ENCODE measurements at places on chromosomes 2 and 18.
A peak's percentile ranks its signal among the peaks of the same experiment; 100 is the strongest.

DNA sequence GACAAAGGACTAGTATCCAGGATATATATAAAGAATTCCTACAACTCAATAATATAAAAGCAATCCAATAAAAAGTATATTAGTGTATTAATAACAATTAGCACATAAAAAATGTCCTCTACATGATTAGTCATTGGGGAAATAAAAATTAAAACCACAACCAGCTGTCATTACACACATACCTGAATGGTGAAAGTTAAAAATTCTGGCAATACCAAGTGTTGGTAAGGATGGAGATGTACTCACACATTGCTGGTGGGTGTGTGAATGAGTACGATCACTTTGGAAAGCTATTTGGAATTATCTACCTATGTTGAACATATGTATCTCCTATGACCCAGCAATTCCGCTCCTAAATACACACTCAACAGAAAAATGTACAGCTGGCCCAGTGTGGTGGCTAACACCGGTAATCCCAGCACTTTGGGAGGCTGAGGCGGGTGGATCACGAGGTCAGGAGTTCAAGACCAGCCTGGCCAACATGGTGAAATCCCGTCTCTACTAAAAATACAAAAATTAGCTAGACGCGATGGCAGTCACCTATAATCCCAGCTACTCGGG, 14.3 kb upstream of the NOL10 start:
- DNase-seq: no peak

- no peak for DNase-seq
Measured at GRCh38 chr2:165508927-165509326, 39.4 kb downstream of the CSRNP3 start.

DNA sequence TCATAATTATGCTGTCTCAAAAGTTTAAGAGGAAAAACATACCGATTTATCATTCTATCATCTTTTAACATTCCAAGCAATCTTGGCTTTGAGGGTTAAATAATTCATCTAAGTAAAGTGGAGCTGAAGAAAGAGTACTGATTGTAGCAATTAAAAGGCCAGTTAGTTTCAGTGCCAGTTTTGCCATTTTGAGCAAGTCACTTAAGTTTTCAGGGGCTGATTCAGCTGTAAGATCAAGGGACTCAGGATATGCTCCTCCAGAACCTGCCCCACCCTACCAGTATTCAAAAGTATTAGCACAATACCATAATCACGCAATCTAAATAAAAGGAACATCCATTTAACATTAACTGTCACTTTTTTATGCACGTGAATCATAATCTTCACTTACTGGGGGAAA, 1.9 kb downstream of the SS18 start:
- no peak for DNase-seq

GRCh38 chr2:66481100-66481549, 46.2 kb downstream of the MEIS1 start:
- DNase-seq: no peak

GRCh38 chr2:99729104-99730025, 239.5 kb upstream of the REV1 start:
- no peak for DNase-seq

- DNase-seq: no peak
Measured at GRCh38 chr18:69230204-69230603, 170.5 kb upstream of the DOK6 start.

DNA sequence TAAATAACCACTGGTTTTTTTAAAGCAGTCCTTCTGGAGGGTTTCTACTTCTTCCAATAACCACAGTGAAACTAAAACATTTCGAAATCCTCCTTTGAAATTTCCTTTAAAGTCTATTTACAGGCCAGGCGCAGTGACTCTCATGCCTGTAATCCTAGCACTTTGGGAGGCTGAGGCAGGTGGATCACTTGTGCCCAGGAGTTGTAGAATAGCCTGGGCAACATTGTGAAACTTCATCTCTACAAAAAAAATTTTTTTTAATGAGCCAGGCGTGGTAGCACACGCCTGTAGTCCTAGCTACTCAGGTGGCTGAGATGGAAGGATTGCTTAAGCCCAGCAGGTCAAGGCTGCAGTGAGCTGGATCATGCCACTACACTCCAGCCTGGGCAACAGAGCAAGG, 15.2 kb downstream of the KIDINS220 start:
- no peak for DNase-seq

DNA sequence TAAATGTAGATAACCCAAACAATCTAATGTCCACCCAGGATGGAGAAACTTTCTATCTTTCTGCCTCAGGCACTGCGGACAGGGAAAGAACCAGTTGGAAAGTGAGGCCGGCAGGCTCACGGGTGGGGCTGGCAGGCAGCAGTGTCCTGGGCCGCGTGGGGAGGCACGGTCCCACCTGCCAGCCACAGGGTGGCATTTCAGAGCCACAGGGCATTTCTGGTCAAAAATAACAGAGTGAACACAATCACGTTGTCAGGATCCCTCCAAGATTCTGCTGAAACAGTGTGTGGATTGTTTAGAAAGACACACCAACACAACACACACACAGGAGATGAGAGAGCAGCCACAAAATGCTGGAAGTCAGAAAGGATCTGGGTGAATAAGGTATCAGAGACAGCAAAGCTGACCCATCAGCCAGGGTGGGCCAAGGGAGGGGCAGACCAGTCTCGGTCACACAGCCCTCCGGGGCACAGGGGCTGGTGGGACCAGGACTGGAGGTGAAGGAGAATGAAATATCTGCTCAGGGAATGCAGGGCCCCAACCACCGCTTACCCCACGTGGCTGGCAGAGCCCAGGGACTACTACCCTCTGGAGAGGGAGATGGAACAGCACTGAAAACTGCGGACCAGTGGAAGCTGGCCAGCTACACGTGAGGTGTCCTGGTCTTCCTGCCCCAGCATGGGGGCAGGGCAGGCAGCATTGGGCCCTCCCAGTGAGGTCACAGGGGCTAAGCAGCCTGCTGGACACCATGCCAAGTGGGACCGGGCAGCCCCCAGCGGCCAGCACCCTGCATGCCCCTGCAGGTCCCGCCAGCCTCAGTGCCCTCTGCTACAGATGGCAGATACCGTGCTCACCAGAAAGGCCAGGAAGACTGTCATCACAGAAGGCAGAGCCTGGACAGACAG, 173.9 kb downstream of the HDAC4 start:
- no peak for DNase-seq

- no peak for DNase-seq
Measured at GRCh38 chr2:15593327-15593705, 1.6 kb downstream of the DDX1 start.

DNA sequence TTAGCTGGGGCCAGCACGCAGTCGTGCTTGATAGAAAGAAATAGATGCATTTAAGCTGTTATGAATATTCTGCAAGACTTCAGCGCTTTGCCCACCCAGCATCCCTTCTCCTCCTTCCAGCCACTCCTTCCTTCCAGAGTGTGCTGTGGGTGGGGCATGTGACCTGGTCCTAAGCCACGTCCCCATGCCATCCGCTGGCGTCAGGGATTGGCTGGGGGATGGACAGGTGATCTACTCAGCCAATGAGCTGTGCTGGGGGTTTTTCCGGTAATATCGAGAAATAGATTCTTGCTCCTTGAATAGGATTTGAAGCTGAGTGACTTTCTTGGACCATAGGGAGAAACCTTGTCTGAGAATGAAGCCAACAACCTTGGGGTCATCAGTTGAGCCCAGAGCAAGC, 4.8 kb upstream of the ZAP70 start:
- no peak for DNase-seq

DNA sequence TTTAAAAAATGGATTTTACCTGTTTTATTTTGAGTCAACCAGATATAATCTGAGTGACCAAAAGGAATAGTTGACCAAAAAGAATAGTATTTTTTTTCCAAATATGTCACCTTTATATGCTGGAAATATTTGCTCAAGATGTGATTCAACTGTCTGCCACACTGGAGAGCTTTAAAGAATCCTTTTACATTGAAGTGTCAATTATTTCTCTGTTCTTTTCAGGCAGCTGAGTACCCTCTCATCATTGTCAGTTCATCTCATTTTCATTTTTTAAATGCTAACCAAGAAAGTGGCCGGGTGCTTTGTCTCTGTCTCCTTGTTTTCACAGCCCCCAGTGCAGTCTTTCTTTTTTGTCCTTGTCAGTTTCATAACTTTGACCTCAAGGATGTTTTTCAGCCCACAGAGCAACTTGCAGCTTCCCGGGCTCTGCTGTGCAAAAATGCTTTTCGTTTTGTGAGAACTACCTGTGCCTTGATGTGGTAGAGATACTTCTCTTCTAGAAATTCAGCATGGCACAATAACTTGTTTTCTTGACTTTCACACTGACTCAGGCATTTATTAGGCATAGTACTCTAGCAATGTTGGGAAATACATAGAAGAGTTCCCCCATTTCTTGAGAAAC, 23.4 kb upstream of the CERS6 start:
- no peak for DNase-seq

DNA sequence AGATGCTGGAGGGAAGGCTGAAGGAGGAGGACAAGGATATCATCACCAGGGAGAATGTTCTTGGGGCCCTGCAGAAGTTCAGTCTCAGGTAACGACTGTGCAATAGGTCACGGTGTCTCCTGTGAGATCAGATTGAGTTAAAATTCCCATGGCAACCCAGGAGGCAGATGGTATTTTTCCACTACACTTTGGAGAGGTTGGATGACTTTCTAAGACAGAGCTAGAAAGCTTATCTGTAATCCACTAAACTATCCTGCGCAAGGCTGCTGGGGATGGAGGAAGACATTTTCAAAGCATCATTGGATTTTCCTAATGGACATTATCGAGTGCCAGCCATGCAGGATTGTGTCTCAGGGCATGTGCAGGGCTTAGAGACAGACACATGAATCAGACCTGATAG, 74.6 kb downstream of the ARMC9 start:
- DNase-seq: no peak

DNA sequence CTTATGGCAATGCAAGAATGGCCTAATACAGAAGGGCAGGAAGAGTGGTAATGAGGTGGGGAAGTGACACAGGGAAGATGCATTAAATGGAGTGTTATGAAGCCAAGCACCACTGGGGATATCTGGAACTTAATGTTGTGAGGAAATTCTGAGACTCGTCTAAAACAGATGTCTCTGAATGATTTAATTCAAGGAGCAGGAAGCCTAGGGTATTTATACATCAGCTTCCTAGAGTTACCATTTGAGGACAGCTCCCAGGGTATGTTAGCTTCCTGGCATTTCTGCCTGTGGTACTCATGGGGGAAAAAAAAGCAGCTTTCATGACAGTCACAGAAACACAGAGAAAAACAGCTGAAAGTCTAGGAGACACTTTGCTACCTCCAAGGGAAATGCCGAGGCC, 989.5 kb downstream of the CBLN2 start:
- no peak for DNase-seq

DNA sequence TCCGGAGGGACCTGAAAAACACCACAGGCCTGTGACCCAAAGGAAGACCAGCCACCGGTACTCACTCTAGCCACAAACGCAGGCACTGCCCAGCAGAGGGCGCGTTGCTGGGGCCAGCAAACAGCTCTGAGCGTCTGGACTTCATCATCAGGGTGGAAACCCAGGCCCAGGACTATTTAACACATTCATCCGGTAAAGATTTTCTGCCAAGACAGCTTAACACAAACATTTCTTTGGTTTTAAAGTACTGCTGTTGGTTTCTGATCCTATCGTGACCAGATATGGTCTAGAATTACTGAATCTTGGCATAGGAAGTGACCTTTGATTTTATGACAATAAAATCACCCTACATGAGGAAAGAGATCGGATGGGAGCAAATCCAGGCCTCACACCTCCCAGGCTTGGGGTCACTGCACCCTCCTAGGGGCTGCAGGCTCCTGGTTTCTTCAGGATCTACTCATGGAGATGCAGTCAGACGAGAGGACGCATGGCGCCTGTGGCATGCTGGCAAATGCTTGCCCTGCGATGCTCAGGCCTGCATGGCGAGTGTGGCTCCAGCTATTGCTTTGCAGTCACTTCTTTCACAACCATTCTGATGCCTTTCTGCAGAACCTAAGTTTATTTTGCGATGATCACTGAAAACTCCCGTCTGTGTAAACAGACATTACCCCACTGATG, 130.4 kb downstream of the COL4A4 start:
- no peak for DNase-seq

DNA sequence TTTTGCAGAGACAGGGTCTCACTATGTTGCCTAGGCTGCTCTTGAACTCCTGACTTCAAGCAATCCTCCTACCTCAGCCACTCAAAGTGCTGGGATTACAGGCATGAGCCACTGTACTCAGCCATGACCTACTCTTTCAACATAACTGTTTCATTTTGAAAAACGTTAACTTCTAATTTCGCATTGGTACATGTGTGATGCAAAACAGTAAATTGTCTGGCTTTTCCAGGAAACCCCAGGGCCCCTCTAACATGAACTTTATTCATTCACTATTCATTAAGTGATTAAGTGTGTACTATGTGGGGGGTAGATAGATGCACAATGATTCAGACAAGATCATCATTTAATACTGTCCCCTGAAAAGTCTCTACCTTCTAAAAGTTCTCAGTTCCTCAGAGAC, 364.9 kb downstream of the SS18 start:
- DNase-seq: no peak

DNA sequence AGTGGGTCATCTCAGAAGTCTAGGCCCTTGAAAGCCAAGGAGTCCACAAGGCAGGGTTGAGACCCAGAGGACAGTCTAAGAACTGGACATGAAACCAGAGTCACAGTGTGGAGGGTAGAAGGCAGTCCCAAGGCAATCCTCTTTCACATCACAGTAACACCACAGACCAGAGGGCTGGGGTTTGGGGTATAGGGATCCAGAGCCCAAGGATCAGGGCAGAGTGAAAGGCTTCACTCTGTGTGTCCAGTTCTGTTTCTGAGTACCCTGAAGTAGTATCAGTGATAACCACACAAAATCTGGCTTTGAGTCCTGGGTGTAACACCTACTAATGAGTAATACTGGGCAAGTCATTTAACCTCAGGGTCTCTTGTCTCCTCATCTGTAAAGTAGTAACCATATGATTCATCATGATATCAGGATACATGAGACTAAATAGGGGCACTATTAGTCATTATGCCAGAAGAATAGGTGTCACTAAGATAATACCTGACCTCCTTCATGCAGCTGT, 91.0 kb downstream of the ICA1L start:
- peak; percentile 79 for DNase-seq

- DNase-seq: no peak
Measured at GRCh38 chr2:25585189-25585588, 88.2 kb downstream of the DTNB start.

GRCh38 chr2:113341191-113341869, 62.6 kb upstream of the PAX8 start:
- no peak for DNase-seq

- no peak for DNase-seq
Measured at GRCh38 chr18:38944446-38945024, 1378.9 kb upstream of the CELF4 start.

DNA sequence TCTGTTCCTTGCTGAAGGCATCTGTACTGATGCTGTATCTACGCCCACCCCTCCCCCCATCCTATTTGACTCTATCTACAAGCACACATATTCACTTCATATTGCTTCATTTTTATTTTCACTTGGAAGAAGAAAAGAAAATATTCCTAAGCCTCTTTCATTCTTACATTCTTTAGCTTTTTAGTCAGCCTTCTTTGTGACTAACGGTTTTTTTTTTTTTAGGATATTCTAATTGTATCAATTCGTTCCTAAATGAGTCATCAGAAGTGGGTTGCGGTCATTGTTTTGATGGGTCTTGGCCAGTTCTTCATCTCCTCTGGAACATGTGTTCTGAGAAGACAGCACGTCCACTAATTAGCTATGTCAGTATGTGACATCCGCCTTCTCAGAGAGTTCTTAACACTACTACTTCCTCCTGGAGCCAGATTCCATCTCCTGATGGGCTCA, 88.7 kb downstream of the MYO1B start:
- no peak for DNase-seq

Measured in kidney glomerular epithelial cell (primary cell).